ENCODE measurements at places on chromosomes 7 and 10.

- DNase-seq = no peak
Measured at GRCh38 chr7:28984631-28985030, 26.5 kb upstream of the TRIL start.

- DNase-seq = no peak
Measured at GRCh38 chr7:137439829-137440825, 96.6 kb upstream of the PTN start.

GRCh38 chr10:67119651-67120050 is 193.8 kb downstream of the LRRTM3 start:
- no peak for DNase-seq

DNA sequence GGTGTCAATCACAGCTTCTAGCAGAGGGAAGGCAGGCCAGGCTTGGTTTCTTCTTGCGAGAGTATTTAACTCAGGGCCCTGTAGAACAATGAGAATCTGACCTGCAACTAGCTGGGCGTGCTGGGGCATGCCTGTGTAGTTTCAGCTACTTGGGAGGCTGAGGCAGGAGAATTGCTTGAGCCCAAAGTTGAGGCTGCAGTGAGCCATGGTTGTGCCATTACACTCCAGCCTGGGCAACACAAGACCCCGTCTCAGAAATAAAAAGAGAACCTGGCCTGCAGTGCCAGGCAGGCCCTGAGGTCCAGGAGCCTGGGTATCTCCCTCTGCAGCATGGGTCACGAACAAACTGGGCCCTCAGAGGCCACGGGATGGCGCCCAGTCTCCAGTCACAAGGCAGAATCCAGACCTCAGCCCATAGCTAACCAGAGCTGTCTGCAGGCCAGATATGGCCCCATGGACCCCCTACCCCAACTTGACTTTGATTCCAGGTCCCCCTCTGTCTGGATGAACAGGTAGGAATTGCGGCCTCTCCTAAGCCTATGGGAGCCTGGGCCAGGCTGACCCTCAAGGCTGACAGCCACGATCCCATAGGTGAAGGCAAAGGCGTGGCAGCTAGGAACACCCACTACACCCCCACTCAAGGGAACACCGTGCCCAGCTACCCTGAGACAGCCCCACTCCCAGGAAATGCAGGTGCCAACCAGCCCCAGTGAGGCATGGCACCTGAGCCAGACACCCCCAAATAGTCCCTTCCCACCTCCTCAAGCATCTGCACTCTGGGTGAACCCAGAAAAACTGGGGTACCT is 102.7 kb upstream of the TNRC18 start:
- no peak for DNase-seq

DNA sequence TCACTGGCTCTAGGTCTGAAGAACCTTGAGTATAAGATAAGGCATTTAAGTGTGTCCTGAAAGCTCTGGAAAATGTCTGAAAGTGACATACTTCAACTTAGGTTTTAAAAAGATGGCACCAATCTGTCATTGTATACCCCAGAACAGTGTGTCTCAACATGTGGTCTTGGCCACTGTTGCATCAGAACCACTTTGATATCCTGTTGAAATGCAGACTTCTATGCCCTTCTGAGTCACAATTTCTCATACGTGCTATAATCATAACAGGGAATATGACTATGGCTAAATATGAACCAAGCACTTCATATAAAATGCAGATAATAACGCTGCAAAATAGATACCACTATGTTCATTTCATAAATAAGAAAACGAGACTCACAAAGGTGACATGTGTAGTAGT is 38.0 kb upstream of the GPAM start:
- DNase-seq = no peak

DNA sequence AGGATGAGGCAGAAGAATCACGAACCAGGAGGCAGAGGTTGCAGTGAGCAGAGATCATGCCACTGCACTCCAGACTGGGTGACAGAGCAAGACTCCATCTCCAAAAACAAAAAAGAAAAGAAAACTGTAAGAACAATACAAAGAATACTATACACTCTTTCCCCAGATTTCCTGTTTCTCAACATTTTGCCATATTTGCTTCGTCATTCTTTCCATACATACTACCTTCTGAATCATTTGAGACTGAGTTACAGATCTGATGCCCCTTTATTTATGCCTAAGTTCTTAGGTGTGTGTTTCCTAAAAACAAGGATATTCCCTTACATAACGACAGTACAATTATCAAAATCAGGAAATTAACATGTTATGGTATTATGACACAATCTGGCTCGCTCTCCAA is 168.4 kb upstream of the CELF2 start:
- DNase-seq = no peak

- DNase-seq = no peak
Measured at GRCh38 chr10:123759501-123760031, 93.4 kb downstream of the GPR26 start.

DNA sequence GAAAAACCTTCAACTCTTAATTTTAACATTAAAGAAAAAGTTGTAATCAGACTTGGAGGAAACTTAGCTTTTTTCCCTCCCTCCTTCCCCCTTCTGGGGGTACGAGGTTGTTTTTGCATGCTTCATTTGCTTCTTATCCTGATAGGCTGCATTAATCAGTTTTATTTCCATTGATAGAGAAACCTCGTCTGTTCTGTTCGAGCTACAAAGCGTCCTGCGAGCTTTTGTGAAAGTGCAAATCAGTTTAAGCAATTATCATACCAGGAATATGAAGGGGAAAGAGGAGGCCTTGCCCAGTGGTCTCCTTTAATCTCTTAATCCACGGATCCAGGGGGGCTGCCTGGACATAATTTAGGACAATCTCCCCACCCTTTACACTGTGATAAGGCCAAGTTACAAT is 7.5 kb downstream of the EMX2 start:
- DNase-seq = no peak

DNA sequence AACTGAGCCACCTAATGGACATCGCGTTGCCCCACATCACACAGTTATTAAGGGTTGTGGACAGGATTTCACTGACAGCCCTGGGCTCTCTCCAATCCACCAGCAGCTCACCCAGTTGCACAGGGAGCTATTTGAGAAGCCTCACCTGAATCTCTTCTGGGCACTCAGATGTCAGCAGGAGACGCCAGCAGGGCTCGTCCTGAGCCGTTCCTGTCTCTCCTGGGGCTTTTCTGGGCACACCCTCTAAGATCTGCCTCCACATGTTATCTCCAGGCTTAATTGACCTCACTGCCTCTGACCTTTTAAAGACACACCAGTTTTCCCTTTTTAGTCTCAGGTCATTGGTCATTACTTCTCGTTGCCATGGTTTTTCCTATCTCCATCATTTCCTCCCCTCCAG is 63.0 kb downstream of the GRID1 start:
- DNase-seq = no peak

- DNase-seq = no peak
Measured at GRCh38 chr10:23725548-23725947, 286.7 kb downstream of the OTUD1 start.

- DNase-seq = no peak
Measured at GRCh38 chr10:100829933-100830727, 82.6 kb upstream of the SLF2 start.

DNA sequence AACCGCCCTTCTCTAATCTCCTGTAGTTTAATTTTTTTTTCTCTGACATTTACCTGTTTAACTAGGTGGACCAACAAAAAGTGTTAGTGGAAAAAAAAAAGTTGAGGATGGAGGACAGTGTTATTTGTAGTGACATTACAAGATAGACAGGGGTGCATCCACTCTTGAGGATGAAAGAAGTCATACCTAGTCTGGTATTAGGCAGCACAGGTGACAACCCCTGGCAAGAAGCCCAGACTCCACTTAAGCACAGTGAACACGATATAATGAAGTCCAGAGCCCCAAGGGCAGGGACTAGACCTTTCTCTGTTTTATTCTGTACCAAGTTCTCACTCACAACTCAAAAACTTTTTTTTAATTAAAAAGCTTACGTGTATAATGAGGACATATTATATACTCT is 268.4 kb downstream of the GPR37 start:
- no peak for DNase-seq

DNA sequence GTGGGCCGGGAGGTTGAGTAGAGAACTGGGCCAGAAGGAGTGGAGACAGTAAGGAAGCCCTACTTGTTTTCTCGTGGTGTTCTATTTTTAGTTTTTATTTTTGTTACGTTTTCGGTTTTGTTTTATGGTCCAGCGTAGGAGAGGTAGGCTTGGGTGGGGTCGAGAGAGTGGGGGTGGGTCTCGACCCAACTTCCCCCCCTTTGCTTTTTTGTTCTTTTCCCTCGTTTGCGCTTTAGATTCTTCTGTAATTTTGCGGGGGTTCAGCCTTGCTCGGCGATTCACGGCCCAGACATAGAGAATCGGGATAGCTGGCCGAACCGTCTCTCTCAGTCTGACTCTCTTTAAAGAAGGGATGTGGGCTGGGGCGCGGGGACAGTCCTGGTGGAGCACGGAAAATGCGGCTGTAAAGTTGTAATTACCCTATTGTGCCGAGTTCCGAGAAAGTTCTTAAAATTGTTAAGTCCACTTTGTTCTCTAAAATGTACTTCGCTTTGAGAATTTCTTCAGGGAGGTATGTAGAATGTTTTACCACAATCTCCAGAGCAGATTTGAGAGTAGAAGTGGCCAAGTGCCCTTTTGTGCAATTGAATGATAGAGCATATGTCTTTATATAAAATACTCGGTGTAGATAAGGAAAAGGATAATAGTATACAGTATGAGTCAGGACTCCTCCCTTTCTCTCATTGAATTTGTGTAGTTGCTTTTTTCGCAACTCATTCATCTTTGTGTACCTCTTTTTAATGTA is 816 bp downstream of the DMTF1 start:
- no peak for DNase-seq

- DNase-seq = no peak
Measured at GRCh38 chr10:100319707-100320402, 10.2 kb downstream of the PKD2L1 start.

DNA sequence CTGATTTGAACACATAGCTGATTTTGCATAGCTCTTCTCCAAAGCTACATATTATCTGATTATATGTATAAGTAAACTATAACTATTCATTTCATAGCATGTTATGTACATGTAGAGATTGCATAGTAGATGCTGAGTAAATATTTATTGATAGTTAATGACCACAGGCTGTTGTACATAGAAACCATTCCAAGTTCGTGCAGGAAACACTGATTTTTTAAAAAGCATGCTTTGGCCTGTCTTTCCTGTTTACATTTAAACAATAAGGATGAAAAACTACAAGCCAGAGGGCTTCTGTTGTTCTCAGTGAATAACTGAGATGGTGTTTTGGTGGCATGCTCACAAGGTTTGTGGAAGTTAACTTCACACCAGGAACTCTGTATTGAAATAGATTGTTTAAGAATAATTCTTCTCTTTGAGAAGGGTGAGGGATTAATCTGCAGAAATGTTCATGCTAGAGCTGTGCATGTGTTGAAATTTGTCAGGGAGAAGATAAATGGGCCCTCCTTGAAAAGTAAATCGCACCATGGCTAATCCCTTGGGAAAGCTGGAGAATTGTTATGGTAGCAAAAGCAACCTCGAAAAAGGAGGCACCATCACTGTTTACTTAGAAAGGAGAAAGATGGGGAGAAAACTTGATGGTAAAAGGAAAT is 120.2 kb upstream of the SP8 start:
- DNase-seq = no peak

DNA sequence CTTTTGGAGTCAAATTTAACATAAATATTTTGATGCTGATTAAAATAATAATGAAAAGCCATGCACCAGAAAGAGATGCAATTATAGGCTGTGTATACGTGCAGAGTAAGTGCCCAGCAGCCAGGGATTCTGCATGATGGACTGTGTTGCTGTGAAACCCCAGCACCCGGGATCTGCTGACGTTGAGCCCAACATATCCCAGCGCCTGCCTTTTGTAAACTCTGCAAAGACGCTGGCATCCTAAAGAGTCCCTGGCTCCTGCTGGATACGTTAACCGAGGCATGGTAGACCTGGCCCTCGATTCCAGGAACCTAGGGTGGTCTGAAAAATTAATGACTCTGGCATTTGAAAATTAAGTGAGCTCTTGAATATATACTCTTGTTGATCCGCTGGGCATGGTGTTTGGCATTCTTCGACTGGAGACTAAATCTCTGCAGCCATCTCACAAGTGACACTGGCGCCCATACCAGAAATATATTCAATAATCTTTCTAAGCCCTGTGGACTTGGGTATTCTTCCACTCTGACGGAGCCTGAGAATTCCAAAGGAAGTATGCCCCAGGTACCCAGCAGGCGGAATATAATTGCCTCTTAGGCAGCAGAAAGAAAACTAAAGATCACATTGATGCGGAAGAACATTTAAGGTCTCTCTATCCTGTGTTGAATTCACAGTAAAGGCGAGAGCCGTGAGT is 191.2 kb upstream of the SH2B2 start:
- no peak for DNase-seq

GRCh38 chr7:1663223-1663622 is 6.9 kb upstream of the ELFN1 start:
- DNase-seq = no peak

Data from GM19239 (cell line).